ENCODE measurements at places on chromosomes 3 and 15.

DNA sequence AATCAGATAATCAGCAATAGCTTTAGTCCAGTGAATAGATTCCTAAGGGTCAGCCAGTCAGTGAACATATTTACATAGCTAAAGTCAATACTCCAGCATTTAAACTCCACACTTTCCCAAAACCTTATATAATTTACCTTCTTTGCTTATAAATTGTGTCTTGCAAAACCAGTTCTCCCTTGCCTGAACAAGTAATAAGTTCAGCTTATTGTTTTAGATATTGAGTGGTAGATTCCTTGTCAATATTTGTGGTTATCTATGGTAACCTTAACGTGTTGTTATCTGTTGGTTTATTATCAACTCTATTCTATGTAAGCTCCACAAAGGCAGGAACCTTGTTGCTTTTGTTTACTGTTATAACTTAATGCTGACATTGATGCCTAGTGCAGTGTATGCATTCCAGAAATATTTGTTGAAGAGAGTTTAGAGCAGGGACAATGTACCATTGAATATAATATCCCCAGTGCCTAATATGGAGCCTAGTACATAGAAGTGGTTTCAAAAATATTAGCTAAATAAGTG is 24.0 kb downstream of the PLSCR5 start:
- no peak for DNase-seq

DNA sequence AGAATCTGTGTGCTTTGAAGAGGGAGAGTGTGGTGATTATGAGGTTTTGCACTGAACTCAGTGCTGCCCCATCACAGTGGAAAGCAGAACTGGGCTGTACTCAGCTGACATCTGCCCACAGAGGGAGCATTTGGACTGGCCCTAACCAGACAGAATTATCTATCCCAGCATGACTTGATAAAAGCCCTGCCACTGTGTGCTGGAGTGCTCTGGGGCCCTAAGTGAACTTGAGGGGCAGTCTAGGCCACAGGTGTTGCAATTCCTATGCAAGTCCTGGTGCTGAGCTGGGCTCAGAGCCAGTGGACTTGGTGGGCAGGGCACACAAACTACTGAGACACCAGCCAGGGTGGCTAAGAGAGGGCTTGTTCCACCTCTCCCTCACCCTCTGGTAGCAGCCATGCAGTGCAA is 269.2 kb upstream of the CTNNB1 start:
- DNase-seq, result no peak

DNA sequence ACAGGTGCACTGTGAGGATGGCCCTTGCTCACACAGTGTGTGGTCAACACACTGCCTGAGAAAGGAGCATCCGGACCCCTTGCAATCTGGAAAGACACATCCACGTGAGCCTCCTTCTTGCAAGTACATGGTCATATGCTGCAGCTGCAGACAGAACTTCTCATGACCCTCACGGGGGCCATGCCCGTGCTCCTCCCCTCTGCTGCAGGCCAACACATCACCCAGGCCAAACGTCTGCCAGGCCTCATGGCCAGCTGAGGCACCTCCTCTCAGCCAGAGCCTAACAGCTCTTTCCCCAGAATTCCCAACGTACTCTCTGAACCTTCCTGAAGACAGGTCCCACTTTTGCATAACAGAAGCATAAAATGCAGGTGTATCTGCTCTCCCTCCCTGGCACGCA is 25.3 kb downstream of the SLC41A3 start:
- no peak for DNase-seq

DNA sequence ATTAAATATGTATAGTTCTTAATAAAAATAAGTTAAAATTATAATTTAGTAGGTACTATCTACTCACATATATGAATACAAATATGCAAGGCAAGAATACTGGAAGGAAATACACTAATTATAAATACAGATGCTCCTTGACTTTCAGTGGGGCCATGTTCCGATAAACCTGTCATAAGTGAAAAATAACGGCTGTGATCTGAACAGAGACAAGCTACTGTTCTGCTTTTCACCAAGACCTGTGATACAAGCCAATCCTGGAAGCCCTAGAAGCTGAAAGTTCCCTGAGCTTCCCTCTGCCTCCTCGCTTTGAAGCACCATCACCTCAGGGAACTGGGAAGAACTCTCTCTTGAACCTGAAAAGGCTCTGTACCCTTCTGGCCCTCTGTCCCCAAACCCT is 55.4 kb downstream of the SLC12A8 start:
- no peak for DNase-seq

DNA sequence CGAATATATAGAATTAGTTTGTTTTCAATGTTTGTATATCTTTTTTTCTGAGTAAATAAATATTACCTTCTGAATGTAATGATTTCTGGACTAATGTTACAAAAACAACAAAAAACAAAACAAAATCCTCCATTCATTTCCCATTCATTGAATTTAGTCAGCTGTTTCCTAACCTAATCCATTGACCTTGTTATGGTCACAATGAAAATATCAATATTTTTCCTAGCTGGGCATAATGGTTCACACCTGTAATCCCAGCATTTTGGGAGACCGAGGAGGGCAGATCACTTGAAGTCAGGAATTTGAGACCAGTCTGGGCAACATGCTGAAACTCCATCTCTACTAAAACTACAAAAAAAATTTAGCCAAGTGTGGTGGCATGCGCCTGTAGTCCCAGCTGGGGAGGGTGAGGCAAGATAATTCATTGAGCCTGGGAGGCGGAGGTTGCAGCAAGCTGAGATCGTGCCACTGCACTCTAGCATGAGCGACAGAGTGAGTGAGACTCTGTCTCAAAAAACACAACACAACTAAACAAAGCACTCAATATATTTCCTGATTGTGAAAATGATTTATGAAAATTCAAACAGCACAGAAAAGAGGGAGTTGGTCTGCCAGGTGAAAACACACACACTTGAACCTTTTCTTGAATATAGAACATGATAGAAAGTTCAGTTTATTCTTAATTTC is 23.0 kb upstream of the PLSCR4 start:
- no peak for DNase-seq

GRCh38 chr15:53589520-53590057 is 169.9 kb downstream of the WDR72 start:
- DNase-seq, result no peak

DNA sequence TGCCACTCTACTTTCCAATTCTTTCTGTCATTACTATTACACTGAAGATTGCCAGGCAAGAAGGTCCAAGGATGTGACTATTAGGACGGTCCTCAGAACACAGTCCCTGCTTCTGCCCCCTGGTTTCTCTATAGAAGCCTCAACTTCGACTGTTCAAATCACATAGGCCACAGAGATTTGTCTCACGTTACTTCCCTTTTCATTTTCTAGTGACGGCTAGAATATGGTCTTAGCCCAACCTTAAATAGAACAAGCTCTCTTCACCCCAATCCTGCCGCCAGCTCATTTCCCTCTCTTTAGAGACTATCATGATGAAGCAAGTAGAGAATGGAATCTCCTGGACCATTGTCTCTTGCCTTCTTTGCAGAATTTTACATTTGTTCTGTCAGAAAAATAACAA is 84.9 kb downstream of the TIGIT start:
- DNase-seq, result no peak

- no peak for DNase-seq
Measured at GRCh38 chr3:158105119-158105709, 1.0 kb downstream of the SHOX2 start.

DNA sequence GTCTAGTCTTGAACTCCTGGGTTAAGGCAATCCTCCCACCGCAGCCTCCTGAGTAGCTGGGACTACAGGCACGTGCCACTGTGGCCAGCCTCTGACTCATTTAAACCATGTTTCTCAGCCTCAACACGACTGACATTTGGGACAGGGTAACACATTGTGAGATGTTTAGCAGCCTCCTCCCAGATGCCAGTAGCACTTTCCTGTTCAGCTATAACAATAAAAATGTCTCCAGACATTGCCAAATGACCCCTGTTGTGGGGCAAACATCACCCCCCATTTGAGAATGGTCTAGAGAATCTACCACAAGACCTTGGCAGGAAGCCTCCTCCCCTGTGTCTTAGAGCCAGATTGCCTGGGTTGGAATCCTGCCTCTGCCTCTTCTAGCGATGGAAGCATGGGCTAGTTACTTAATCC is 8.4 kb downstream of the TMEM40 start:
- DNase-seq, result no peak

DNA sequence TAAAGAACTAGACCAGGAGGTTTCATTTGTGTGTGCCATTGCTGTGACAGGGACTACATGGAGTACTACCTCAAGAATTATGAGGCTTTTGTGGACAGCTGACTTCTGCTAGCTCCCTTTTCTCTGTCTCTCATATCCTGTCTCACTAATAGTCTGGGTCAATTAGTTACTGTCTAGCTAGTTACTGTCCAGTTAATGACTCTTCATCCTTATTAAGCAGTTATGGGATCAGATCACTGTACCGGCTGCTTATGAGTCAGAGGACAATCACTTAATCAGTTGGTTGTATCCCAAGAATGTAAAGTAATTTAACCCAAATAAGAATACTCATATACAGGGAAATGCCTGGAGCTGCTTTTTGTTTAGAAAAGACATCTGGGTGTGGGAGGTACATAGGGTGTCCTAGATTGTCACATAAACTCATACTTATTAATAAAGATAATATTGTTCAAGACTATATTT is 158.0 kb downstream of the CDIN1 start:
- no peak for DNase-seq

GRCh38 chr15:33055962-33056361 is 138.6 kb downstream of the FMN1 start:
- DNase-seq, result no peak

DNA sequence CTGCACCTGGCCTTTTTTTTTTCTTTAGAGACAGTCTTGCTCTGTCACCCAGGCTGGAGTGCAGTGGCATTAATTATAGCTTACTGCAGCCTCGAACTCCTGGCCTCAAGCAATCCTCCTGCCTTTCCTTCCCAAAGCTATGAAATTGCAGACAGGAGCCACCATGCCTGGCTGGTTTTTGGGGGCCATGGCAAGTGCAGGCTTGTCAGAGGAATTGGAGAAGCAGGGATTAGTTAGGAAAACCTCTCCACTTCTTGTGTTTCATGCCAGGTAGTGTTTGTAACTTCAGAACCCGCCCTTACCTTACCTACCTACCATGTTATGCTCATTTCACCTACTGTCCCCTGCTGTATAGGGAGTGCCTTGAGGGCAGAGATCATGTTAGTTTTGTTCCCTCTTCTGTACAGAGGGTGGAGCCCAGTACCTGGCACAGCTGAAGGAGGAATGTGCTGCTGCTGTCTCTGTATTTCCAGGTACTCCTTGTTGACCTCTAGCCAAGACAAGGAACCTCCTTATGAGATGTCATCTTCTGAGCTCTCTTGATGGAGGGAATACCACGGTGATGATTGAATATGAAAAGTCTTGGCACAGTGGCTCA is 43.8 kb downstream of the TRAK1 start:
- DNase-seq, result no peak

- no peak for DNase-seq
Measured at GRCh38 chr3:157501863-157502262, 1.4 kb downstream of the VEPH1 start.

- no peak for DNase-seq
Measured at GRCh38 chr15:83398626-83399025, 48.5 kb upstream of the SH3GL3 start.

- no peak for DNase-seq
Measured at GRCh38 chr3:64290864-64291263, 65.6 kb upstream of the PRICKLE2 start.

GRCh38 chr3:159875116-159875515 is 113.5 kb upstream of the IL12A start:
- DNase-seq, result no peak

DNA sequence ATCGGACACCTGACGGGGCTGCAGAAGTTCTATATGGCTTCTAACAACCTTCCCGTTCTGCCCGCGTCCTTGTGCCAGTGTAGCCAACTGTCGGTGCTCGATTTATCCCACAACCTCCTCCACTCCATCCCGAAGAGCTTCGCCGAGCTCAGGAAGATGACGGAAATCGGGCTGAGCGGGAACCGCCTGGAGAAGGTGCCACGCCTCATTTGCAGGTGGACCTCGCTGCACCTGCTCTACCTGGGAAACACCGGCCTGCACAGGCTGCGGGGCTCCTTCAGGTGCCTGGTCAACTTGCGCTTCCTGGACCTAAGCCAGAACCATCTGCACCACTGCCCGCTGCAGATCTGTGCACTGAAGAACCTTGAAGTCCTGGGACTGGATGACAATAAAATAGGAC is 9.8 kb upstream of the LRRC34 start:
- DNase-seq, result no peak

- DNase-seq, result peak; percentile 18
Measured at GRCh38 chr15:70584838-70585706, 178.3 kb downstream of the UACA start.

DNA sequence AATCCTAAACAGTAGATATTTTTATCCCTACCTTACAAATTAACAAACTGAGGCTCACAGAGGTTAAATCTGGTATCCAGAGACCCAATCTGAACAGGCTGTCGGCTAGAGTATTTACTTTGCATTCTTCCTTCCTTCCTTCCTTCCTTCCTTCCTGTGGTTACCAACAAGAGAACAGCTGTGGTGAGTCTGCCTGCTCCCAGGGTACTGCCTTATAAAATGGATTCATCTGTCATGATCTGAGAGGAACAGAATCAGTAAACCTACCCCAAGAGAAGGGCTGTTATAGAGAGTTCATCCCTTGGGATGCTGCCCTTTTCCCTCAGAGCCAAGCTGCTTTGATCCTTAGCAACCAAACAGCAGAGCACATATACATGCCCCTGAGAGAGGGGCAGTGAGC is 3.6 kb downstream of the GADL1 start:
- DNase-seq, result no peak

- no peak for DNase-seq
Measured at GRCh38 chr3:183142199-183142598, 20.3 kb downstream of the LAMP3 start.

- no peak for DNase-seq
Measured at GRCh38 chr15:65958835-65959234, 89.5 kb downstream of the RAB11A start.

DNA sequence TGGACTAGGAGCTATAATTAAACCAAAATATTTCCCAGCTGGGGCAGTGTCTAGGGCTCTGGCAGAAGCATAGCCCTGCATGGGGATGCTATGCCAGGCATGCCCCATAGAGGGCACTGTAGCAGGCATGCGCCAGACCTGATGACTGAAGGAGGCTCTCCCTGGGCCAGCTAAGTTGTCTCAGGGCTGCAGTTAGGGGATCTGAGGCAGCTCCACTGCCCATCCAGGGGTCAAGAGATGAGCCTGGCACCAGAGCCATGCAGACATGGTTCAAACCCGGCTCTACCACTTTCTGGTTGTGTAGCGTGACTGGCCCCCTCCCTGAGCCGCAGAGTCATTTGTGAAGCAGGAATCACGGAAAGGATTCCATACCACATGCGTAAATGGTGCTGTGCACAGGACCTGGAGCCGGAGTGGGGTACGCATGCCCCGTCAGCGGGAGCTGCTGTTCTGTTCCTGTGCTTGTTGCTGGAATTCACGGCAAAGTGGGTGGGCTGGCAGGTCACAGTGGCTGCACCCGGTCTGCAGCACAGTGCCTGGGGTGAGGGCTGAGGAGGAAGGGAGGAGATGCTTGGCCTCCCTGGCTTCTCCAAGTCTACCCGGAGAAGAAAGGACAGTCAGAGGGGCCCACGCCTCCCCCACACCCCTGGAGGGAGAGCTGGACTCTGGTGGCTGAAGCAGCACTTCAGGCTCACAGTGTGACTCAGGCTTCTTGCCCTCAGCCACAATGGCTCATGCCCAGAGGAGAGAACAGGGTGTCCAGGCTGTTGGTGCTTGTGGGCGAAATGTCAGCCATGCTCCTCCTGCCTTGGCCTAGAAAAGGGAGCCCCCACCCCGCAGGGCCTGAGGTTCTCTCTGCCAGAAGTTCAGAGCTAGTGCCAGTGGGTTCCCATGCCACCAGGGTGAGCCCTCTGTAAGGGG is 43.1 kb downstream of the DNASE1L3 start:
- peak; percentile 14 for DNase-seq

All from activated CD4-positive, CD25-positive, alpha-beta regulatory T cell (primary cell).